ENCODE measurements at places on chromosomes 2 and 18. TPM values are rescaled to one million over a fixed set of nuclear protein-coding genes. Genes with fewer than 3 reads are reported as not detected.

Gene MRPL53
- 74.2 TPM for total RNA-seq

Gene CRYGD
- not detected for total RNA-seq

Gene CRYGC
- total RNA-seq: not detected

Gene ASAP2
- total RNA-seq: 49.6 TPM

DNA sequence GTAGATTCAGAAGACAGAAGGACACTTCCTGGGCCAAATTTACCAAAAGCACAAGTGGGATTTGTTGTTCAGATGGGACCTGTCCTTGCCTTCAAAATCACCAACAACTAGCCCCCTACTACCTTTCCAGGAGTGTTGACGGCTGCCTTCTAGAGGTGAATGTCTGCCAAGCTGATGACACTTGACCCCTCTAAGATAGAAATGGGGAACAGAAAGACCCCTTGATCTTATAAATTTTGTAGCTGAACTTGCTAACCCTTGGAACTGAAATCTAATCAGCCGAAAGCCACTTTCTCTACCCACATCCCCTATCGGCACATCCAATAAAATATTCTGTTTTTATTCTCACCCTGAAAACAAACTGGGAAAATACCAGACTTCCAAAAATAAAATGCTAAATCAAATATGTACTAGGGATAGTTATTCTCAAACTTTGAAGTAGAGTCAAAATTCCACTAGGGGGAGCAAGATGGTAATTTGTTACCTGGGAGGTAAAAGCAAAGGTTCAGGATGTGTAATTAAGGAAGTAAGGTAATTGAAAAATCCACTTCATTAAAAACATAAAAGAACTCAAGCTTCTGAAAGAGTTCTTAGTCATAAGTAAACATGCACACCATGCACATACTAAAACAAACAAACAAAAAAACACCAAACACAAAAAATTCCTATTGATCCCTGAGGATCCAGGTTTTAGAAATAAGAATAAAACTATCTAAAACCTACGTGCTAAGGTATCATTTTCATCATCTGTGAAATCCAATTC lies 119.2 kb downstream of the ANKRD44 start:
- DNase-seq: no peak

DNA sequence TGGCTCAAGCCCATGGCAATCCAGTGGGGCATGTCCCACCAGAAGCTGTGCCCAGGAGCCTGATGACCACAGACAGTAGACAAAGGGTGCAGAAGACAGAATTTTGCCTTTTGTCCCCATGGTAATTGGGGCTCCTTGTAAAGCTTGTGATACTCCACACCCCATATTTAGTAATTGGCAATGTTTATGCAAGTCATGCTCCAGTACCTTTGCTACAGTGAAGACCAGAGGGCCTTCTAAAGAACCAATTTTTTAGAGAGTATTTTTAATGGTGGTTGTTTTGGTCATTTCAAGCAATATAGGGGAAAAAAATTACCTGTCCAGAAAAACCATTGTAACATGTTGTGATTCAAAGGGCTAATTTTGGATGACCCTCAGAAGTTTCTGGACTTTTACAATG lies 194.8 kb downstream of the ANAPC1 start:
- no peak for DNase-seq

DNA sequence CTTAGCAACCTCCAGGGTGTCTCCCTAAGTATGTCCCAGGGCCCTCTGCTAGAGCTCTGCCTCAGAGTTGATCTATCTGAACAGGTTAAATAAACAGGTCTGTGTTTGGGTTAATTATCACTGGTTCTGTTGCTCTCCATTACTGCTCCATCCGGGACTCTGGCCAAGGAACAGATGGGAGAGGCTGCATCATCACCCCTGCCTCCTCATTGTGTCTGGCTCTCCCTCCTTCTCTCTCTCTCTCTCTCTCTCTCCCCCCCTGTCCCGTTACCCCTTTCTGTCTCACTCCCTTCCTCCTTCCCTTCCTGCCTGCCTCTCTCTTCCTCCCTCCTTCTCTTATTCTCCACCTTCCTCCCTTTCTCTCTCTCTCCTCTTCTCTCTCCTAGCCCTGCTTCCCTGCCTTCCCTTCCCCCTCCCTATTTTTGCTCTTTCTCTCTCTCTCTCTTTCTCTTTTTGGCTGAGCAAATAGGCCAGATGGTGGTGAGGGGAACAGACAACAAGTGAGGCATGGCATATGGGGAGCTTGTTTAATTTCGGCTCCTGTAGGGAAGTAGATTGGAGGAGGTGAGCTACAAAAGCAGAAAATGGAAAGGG lies 62.1 kb downstream of the SETBP1 start:
- DNase-seq: no peak

DNA sequence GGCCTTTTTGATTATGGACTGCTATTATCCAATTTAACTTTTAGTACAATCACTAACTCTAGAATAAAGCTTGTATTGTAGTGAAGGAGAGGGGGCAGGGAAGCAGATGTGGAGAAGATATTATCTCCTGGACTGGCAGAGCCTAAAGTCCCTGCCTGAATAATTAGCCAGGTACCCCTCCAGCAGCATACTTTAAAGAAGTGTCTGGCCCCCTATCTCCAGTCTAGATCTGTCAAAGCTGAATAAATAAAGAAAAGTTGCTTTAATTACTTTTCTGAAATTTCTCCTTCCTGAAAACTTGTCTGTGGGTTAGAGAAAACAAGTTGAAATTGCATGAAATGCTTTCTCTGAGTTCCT lies 258.2 kb downstream of the SLC8A1 start:
- DNase-seq: no peak

Gene NGEF
- total RNA-seq: 20.7 TPM

Gene NCL
- total RNA-seq: 709 TPM

DNA sequence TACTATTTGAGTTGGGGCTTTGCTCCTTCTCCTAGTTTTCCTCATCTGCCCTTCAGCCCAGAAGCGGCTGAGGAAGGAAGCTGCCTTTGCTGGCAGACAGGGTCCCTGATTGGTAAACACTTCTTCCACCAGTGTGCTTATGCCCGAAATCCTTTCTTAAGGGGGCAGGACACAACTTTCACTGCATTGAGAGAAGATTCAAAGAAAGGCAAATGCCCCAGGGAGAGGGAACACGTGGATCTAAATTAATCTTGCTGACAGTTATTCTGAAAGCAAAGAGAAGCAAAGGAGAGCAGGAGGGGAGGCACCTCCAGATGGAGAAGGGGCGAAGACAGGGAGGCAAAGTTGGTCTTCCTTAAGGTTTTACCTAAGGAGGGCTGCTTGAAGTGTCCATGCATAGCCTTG lies 92.1 kb upstream of the EFEMP1 start:
- no peak for DNase-seq

DNA sequence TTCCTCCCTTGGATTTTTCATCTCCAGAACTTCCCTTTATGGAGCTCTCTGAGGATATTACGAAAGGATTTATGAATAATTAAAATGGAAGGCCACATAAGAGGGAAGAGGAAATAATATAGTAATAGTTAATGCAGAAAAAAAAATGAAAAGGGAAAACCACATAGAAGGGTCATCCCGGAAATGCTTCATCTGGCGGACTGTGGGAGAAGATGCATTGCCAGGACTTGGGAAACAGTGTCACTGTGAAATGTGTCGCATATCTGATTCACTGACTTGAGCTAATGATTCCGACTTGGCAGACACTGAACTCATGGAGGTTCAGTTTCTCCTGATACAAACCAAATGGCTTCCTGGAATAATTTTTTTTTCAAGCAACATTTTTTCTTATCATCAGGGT lies 129.9 kb upstream of the RMP24 start:
- DNase-seq: no peak

Gene NETO1
- 13.3 TPM for total RNA-seq

DNA sequence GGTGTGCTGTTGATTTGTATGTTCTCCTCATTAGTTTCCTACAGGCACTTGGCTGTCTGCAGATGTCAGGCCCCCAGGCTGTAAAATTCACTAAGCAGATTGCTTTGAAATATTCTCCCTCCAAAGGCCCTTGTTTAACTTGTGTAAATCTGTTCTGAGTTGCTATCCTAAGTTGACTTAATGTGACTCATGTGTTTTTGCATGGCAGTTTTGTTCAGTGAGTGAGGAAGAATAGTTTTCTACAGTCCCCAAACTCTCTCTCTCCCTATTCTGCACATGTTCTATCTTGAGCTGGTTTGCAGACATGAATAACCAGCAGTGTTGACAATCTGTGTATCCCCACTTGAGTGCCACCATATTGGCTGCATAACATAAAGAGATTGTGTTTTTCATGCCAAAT lies 1005.4 kb upstream of the DDX18 start:
- no peak for DNase-seq

- DNase-seq: no peak
These were observed 139.5 kb upstream of the LRP1B start for GRCh38 chr2:142270291-142270690.

Gene RAB3GAP1
- 32.0 TPM for total RNA-seq

- no peak for DNase-seq
These were observed 59.2 kb downstream of the IL1R2 start for GRCh38 chr2:102050854-102051391.

GRCh38 chr2:206756816-206757215 lies 8.3 kb downstream of the MDH1B start:
- no peak for DNase-seq

DNA sequence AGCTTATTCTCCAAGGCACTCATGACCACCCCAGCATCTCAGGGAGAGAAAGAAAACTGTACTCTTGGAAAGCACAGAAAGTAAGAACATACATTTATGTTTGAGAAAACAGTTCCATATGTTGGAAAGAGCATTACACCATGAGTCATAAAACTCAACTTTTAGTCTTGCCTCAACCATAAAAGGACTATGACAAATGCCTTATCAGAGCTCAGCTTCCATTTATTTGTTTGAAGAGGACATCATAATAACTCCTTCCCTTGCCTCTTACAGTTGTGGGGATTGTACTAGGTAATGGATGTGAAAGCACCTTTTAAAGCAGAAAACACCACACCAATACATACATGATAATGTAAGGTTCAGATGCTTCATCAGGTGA lies 370.8 kb downstream of the LNPK start:
- no peak for DNase-seq

DNA sequence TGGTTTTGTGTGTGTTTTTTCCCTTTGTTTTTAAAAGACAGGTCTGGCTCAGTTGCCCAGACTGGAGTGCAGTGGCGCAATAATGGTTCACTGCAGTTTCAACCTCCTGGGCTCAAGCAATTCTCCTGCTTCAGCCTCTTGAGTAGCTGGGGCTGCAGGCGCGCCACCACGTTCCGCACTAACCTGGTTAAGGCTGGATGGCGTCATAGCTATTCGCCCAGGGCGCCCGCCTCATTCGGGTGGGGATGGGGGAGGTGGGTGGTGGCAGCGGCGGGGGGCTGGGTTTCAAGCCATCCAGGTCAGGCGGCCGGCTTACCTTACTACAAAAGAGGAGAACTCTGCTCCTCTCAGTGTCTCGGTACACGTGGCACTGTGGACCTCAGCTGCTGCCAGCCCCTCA lies 42.8 kb downstream of the EEF1B2 start:
- no peak for DNase-seq

- DNase-seq: peak; percentile 22
These were observed 299.0 kb downstream of the MYCN start for GRCh38 chr2:16239296-16239850.

- DNase-seq: no peak
These were observed 5.1 kb downstream of the SLC35F6 start for GRCh38 chr2:26769089-26769761.

DNA sequence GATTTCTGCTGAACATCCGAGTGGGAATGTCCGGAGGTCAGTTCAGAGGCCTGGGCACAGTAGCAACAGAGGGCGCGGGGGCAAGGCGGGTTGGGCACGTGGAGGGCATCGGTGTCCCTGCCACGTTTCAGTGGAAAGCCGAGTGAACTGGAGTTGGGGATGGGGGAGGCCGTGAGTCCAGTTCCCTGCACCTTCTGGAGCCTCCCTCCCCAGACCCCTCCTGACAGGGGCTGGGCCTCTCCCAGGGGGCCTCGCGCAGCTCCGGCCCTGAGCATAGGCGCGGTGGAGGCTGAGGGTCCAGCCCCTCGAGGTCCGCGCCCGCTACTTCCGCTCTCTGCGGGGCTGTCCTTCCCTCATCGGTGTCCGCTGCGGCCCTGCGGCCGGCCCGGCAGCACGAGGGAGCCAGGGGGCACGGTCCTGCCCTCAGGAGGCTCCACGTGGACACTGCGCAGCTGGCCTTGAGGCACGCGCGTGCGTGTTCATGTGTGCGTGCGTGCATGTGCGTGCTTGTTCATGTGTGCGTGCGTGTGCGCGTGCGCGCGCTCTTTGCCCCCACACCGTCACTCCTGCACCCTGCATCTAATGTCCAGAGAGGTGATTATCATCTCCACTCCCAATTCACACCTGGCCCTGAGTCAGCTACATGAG lies 50.2 kb downstream of the PLEKHB2 start:
- no peak for DNase-seq

Gene CYS1
- 0.79 TPM for total RNA-seq

Gene ANKAR
- 2.0 TPM for total RNA-seq

GRCh38 chr2:99414566-99414965 lies 75.3 kb downstream of the REV1 start:
- DNase-seq: no peak

Gene ARHGEF33
- total RNA-seq: 1.5 TPM

GRCh38 chr2:30684996-30685395 lies 122.2 kb downstream of the CAPN13 start:
- no peak for DNase-seq

GRCh38 chr18:48543228-48543627 lies 4.4 kb downstream of the CTIF start:
- no peak for DNase-seq

GRCh38 chr2:20414806-20415205 lies 32.1 kb upstream of the RHOB start:
- no peak for DNase-seq

DNA sequence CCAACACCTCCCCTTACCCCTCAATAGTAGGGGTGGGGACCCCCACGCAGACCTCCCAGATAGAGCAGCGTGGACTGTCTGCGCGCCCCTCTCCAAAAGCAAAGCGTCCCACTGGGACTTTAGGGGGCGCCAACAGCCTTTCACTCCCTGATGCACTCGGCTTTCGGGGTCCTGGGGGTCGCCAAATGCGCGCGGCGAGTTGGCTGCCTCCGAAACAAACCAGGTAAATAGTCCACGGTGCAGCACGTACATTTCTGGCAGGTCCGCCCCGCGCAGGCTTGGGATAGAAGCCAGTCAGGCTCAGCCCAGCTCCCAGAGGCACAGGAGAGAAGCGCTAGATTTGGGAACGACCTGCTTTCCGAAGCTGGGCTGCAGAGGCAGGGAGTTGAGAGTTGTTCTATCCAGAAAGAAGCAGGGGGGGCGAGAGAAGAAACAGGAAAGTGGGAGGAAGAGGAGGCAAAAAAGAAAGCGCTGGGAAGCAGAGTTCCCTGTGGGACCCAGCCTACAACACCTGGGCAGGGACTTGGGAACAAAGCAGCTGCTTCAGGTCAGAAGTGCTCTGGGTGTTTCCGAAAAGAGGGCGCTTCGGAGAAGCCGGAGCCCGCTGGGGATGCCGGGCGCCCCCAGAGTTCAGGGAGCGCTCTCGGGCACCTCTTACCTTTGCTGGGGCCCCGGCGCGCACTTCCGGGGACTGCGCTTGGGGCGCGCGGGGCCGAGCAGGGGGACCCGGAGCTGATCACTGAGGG lies 544 bp downstream of the EVA1A start:
- no peak for DNase-seq

Gene TFCP2L1
- 3.0 TPM for total RNA-seq

GRCh38 chr2:75030218-75031009 lies 72.0 kb downstream of the POLE4 start:
- no peak for DNase-seq

Data from type B pancreatic cell (in vitro differentiated cells).